ENCODE measurements at places on chromosomes 3 and 15. TPM values are rescaled to one million over a fixed set of nuclear protein-coding genes. Genes with fewer than 3 reads are reported as not detected.

Gene IFT57
- total RNA-seq: 41.7 TPM

Gene MINAR1
- 0.92 TPM for total RNA-seq

Gene CHRNB4
- not detected for total RNA-seq

DNA sequence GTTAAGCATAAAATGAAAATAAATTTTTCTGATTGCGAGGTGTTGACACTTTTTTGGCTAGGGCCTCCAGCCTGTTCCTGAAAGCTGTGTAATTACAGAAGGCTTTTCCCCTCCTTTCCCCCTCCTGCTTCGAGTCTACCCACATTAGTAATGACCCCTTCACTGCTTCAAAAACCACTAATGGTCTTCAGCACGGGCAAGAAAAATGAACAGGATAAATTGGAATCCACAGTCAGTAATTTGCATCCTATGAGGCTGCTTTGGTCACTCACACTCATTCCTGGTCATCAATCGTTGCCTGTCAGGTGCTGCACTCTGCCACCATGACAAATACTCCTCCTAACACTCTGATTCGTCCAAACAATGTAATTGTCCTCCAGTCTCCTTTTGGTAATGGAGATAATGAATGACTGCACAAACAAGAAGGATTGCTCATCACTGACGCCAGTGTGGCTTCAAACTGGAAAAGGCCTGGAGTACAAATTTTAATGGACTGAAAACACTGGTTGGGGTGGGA, 148.6 kb downstream of the MEIS2 start:
- no peak for DNase-seq

- DNase-seq: no peak
These were observed 18.0 kb downstream of the NRG4 start for GRCh38 chr15:75994220-75994619.

DNA sequence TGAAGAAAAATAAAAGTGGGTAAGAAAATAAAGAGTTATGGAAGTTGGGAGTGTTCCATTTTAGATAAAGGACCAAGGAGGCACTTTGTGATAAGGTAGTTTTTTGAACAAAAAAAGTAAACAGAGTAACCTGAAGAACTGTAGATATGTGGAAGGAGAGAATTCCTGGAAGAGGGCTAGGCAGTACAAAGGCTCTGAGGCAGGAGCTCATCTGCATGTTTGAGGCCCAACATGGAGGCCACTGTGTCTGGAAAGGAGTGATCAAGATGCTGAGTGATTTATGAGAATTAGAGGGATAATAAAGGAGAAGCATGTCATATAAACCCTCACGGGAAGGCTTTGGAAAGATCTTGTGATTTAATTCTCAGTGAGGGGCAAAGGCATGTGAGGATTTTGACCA, 126.5 kb downstream of the DTWD1 start:
- DNase-seq: no peak

GRCh38 chr15:25985165-25985564, 122.0 kb upstream of the ATP10A start:
- no peak for DNase-seq
